Naive B cell (primary cell): ENCODE measurements at places on chromosomes 5 and 9.

GRCh38 chr5:80934751-80935150, 25.4 kb upstream of the RASGRF2 start:
- no peak for DNase-seq

GRCh38 chr9:134531220-134531970, 110.2 kb upstream of the COL5A1 start:
- no peak for DNase-seq

DNA sequence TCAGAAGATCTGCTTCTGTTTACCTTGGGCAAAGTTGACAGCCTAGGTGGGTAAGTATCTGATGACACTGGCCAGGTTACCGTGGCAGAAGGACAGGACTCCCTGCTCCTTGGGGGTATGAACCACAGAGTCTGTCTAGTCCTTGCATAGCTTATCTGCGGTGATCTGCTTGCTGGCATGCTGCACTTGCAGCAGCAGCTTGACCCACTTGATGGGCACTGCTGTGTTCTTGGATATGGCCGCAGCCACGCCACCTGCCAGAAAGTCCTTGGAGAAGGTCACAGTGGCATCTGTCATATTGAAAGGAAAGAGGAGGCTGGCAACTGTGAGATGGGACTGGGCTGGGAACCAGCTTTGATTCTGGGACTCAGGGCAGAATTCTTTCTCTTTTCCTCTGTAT, 35.9 kb upstream of the POC5 start:
- no peak for DNase-seq

GRCh38 chr5:106116682-106117081, 1554.1 kb downstream of the EFNA5 start:
- no peak for DNase-seq

GRCh38 chr5:34731435-34732232, 75.5 kb downstream of the RAI14 start:
- DNase-seq, result no peak

DNA sequence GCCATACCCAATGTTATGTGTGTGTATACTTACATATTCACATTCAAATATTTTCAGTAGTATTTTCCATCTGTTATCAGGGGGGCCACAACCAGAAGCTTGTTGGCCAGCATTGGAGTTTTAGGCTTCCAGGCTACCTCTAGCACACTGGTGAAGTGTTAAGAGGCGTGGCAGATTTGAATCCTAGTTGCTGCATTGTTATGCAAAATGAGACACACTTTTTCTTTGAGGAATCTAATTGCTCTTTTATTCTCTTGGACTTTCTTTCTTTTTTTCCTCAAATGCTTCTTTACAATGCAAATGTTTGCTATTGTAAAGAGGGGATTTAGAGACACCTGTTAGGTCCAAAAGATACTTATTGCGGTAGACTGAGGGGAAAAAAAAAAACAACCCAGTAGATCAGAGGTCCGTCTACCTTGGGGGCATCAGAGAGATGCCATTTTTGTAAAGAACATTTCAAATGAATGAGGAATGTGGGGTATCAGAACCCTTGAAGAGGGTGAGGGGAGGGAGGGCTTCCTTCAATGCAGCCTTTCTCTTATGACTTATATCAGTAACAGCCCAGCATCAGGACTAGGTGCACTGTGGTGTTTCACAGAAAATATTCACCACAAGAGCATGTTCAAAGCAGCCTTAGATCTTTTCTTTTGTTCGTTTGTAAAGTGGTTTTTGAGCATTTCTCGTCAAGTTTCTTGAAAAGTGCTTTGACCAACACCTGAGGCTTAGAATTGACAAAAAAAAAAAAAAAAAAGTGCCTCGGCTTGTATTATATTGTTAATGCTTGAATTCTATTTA, 3.8 kb downstream of the SMARCA2 start:
- no peak for DNase-seq

GRCh38 chr5:114822863-114823262, 346.8 kb downstream of the TRIM36 start:
- DNase-seq, result no peak

DNA sequence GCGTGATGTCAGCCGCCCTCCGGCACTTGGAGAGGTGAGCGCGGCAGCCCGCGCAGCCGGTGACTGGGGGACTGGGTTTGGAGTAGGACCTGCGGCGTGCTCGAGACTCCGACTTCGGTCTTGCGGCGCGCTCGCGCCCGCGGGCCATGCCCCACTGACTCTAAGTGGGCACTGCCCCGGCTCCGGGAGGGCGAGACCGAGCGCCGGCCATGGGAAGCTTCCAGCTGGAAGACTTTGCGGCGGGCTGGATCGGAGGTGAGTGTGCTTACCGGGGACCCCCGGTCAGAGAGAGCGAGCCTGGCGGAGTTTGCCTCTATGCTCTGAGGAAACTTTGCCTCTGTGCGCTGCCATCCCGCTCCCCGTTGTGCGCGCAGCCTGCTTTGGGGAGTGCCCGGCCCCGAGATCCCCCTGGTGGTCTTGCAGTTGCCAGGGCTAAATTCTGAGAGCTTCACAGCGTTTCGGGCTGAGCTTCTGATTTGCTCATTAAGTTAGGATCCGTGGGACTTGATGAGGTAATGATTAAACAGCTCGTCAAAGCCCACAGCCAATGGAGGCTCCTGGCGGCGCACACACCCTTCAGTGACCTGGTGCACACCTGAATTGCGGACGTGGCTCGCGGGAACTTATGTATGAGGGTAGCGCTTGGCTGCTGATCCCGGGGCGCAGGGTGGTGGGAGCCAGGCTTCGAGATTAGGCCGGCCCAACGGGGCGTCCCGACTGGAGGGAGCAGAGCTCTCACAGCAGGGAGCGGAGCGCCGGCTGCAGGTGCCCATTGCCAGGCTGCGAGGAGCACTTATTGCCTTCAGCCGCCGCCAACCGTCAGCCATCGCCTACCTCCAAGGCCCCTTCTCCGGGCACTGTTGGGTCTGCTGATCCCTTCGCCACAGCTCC, at the start of gene SLC25A48:
Gene SLC25A48 (plus strand): TSS at position 25 of the 891 bp plus-strand sequence. CDS start 185 bp downstream, at position 210.
- no peak for DNase-seq

DNA sequence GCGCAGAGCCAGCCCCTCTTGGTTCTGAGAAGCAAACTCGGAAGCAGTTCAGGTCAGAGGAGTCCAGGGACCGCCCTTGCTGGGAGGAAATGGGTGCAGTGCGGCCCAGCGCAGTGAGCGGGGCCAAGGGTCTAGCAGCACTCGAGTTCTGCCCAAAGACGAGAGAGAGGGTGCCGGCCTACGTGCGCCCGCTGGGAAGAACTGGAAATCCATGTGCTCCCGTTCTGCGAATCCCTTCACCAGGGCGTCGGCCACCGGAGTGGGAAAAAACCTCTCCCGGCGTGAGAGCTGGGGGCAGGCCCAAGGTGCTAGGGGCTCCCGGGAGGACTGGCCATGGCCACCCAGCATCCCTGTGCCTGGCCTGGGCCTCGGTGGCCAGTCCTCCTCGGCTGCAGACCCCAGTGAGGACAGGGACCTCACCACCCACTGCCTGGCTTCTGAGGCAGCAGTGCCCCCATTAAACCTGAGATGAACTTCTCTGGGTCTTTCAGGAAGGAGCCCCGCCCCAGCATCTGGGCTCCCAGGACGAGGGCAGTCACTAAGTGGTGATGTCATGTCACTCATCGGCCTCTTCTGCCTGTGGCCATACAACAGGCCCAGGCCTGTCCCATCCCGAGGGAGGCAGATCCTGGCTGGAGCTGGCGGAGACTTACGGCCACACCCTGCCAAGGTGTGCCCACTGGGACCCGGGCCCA, 10.6 kb downstream of the TMEM250 start:
- no peak for DNase-seq

DNA sequence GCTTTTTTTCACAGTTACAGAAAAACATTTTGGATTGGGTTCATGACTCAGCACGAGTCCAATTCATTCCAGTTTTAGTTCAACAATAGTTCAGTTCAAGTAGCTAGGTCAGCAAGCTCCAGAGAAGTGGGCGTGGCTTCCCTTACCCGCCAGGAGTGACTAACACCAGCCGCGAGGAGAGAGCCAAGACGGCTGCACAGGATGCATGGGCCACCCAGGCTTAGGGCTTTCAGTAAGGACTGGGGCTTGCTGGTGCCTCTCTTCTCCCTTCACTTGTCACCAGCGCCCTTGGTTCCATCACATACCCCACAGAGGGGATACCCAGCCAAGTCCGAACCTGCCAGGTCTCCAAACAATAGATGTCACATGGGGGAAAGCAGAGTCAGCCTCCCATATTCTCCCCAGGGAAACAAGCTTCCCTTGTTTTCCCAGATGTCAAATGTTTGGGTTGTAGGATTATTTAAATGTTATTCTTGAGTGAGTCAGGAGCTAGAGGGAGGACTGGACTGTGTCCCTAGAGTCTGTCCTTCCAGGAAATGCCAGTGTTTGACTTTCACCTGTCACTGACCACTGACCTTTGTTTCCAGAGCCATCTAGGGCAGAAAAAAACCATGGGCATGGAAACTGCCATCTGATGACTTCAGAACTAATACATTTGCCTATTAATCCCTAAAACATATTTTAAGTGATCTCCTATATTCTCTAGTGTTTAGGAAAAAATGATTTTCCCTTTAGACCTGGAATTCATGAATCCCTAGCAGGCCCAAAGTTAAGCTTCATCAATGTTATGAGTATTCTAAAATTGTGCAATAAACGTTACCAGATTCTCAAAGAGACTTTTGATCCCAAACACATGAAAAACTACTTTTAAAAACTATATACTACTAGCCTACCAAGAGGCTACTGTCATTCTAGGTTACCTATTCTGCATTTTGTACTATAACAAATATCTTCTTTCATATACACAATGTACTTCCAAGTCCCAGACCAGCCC, 51.9 kb downstream of the NIPAL4 start:
- DNase-seq, result no peak

DNA sequence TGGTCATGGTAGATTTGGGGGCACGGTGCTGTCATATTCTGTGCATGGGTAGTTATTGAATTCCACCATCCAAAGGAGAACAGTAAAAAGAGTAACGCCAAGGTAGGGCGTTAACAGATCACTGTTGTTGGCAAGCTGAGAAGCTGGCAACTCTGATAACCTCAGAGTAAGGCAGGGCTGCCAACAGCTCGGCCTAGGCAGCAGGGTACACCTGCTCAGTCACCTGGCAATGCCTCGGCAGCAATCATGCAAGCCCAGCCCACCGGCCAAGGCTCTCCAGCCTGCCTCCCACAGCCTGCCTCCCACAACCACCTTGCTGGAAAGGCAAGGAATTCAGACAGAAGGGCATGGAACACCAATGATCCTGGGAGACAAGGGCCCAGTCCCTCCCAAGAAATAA, 63.9 kb downstream of the KLHL3 start:
- DNase-seq, result no peak

- no peak for DNase-seq
Observed at GRCh38 chr9:133008824-133009223, 22.0 kb upstream of the GTF3C5 start.

DNA sequence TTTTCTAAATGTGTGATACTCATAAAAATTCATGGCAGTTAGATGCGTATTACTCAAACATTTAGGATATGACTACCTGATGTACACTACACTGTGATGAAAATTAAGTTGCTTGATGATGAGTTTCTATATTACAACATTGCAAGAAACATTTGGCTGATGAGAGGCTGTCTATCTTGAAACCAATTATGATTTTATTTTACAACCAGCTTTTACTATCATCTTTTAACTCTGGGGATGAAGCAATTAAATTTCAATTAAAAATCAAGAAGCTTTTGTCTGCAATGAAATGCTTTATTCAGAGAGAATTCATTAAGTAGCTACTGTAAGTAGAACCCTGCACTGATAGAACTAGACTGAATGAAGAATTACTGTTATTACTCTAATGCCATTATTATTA, 500.4 kb downstream of the KCTD16 start:
- DNase-seq, result no peak

GRCh38 chr9:92525306-92525705, 10.5 kb downstream of the ECM2 start:
- DNase-seq, result no peak

- DNase-seq, result no peak
Observed at GRCh38 chr9:121021301-121021700, 28.8 kb downstream of the C5 start.
